ENCODE measurements at places on chromosomes 16 and 17. TPM values are rescaled to one million over a fixed set of nuclear protein-coding genes. Genes with fewer than 3 reads are reported as not detected.

Gene KRTAP9-4
- not detected for total RNA-seq

Gene CA5A
- total RNA-seq: not detected

DNA sequence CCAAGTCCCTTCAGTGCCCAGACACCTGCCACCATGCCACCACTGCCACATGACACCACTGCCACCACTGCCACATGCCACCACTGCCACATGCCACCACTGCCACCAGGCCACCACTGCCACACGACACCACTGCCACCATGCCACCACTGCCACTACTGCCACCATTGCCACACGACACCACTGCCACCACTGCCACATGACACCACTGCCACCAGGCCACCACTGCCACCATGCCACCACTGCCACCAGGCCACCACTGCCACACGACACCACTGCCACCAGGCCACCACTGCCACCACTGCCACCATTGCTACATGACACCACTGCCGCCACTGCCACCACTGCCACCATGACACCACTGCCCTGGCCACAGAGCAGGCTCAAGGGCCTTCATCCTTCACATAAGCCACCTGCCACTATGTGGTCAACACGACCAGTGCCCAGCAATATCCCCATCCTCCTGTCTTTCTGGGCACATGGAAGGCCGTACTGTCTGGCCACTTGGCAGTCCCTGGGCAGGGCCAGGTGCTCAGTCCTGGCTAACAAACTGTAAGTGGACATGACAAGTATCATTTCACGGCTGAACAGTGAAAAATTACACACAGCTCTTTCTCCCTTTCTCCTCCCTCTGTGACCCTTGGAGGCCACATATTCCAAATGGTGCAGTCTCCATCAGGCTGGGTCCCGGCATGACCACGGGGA, 33.1 kb downstream of the ABR start:
- no peaks in the 10 kb centered on the region for H3K27me3 ChIP-seq
- peaks cover 21% of the 10 kb centered on the region for H3K4me1 ChIP-seq
- no peak overlapping the region for H3K27ac ChIP-seq
- no peak overlapping the region for H3K4me3 ChIP-seq
- no peaks in the 10 kb centered on the region for H3K36me3 ChIP-seq

Gene ATP2A1
- 2.7 TPM for total RNA-seq

DNA sequence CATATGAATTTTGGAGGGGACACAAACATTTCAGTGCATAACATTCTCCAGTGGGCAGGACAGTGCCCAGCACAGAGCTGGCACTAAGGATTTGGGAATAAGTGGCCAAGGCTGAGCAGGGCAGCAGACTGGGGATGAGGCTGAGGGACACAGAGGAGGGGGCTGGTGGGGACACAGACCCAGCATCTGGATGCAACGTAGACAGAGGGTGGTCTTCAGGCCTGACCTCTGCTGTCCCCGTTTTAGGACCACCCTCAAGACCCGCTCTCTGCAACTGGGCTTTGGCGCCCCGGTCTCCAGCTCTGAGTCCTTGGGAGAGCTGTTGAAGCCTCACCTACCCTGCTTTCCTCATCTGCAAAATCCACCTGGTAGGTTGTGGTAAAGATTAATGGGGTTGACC, 3.3 kb upstream of the PRSS33 start:
- no peak overlapping the region for H3K27ac ChIP-seq
- H3K27me3 ChIP-seq: peaks cover 26% of the 10 kb centered on the region
- no peaks in the 10 kb centered on the region for H3K4me1 ChIP-seq

Gene KRTAP2-1
- total RNA-seq: not detected

Gene KRT20
- not detected for total RNA-seq

GRCh38 chr17:49363251-49363650, 1.2 kb upstream of the ZNF652 start:
- no peak for DNase-seq
- peaks cover 19% of the 10 kb centered on the region for H3K4me1 ChIP-seq
- no peaks in the 10 kb centered on the region for H3K36me3 ChIP-seq
- no peak overlapping the region for H3K4me3 ChIP-seq
- no peaks in the 10 kb centered on the region for H3K27me3 ChIP-seq
